ENCODE measurements at places on chromosomes 11 and 22.

DNA sequence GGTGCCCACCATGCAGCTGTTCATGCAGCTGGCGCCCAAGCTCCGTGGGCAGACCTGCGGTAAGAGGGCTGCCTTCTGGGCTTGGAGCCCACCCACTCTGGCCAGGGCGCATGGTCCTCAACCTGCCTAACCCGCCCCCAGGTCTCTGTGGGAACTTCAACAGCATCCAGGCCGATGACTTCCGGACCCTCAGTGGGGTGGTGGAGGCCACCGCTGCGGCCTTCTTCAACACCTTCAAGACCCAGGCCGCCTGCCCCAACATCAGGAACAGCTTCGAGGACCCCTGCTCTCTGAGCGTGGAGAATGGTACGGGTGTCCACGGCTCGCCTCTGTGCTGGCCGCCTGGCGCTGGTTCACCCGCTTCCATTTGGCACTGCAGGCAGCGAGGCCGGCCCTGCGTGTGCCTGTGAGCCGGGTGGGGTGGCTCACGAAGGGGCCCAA, 11.0 kb downstream of the MUC5AC start:
- DNase-seq, result no peak

DNA sequence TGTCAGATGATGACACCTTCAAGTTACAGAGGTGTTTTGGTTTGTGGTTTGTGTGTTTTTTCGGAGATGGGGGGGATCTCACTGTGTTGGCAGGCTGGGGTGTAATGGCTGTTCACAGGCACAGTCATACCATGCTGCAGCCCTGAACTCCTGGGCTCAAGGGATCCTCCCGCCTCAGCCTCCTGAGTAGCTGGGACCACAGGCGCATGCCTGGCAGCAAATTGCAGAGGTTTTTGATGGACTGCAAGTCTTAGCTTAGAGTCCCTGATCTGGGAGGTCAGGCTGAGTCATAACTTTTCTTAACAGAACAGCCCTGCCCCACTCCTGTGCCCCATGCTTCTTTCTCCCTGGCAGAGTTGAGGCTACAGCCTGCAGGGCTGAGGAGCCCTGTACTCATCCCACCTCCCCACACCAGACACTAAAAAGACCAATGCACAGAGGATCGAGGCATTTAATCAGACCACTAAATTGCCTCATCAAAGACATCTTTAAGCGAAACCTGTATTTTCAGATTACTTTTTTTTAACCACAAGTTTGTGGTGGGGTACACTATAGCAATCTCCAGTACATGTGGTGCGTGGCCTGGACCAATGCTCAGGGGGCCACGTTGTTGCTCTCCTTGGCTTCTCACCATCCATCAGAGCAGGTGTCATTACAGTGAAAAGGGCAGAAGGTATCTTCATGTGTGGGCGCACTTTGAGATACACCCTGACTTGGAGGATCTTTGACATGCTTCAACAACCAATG, 17.1 kb upstream of the ADORA2A start:
- peak; percentile 54 for DNase-seq

DNA sequence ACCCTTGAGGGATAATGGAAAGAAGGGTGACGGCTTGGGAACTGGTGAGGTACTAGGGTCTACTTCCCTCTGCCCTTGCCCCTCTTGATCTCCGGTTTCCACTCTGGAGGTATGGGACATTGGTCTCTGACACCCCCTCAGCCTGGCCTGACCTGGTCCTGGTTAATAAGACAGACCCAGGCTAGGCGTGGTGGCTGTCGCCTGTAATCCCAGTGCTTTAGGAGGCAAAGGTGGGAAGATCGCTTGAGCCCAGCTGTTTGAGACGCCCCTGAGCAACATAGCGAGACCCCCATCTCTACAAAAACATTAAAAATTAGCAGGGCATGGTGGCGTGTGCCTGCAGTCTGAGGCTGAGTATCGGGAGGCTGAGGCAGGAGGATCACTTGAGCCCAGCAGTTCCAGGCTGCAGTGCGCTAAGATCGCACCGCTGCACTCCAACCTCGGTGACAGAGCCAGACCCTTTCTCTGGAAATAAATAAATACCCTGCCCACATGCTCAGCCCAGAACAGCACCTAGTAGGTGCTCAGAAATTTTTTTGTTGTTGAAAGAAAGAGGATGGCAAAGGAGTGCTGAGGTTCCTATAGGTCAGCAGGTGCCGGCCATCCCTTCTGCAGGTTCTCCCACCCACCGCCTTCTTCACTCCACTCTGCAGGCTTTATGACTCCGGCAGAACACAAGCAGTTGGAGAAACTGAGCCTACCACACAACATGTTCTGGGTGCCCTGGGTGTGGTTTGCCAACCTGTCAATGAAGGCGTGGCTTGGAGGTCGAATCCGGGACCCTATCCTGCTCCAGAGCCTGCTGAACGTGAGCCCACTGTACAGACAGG, 6.3 kb downstream of the BEST1 start:
- DNase-seq, result no peak

DNA sequence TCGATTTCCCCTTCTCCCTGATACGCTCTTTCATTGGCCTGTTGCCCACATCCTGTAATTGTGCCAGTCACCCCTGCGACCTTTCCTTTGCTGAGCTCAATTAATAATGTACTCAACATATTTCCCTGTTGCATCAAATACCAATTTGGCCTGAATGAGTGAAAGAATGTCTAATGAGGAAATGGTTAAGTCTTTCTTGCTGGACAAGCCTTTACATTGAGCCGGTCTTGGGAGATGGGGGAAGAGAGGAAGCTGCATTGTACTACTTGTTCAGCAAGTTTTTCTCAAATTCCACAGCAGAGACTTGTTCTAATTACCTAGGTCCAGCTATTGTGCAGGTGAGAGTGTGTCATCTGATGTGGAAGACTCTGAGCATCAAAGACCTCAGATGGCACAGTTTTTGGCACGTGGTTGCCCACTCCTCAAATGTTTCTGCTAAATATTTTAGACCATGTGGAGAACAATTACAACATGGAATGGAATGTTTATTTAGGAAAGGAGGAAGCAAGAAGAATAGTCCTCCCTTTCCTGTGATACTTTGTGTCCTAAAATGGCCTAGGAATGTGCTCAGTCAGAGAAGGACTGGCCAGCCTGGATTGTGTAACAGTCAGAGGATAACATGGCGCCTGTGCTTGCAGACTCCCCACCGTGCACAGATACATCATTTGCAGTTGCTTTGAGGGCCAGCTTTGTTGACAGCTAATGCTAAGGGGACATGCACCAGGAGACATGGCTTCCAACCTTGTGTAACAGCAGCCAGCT, 129.5 kb upstream of the E2F8 start:
- no peak for DNase-seq

DNA sequence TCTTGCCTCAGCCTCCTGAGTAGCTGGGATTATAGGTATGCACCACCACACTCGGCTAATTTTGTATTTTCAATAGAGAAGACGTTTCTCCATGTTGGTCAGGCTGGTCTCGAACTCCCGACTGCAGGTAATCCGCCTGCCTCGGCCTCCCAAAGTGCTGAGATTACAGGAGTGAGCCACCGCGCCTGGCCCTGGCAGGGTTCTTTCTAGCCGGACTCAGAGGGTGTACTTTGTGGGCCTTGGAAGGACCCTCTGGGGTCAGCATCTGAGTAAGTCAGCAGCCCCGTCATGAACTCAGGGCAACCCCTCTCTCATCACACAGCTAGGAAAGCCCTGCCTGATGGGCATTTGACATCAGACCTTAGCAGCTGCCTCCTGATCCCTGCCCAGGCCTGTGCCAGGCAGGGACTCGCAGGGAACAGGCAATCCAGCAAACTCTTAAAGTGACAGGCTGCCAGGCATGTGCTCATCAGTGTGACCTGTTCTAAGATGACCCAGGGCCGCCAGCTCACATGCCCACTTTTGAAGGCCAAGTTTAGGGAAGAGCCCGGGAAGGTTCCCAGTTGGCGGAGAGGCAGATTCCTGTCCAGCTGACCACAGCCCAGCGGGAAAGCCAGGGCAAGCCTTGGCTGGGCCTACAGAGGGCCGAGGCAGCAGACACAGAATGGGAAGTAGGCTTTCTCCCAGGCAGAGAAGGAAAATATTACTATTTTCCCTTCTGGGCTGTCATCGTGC, 92.9 kb downstream of the MORC2 start:
- DNase-seq, result no peak

DNA sequence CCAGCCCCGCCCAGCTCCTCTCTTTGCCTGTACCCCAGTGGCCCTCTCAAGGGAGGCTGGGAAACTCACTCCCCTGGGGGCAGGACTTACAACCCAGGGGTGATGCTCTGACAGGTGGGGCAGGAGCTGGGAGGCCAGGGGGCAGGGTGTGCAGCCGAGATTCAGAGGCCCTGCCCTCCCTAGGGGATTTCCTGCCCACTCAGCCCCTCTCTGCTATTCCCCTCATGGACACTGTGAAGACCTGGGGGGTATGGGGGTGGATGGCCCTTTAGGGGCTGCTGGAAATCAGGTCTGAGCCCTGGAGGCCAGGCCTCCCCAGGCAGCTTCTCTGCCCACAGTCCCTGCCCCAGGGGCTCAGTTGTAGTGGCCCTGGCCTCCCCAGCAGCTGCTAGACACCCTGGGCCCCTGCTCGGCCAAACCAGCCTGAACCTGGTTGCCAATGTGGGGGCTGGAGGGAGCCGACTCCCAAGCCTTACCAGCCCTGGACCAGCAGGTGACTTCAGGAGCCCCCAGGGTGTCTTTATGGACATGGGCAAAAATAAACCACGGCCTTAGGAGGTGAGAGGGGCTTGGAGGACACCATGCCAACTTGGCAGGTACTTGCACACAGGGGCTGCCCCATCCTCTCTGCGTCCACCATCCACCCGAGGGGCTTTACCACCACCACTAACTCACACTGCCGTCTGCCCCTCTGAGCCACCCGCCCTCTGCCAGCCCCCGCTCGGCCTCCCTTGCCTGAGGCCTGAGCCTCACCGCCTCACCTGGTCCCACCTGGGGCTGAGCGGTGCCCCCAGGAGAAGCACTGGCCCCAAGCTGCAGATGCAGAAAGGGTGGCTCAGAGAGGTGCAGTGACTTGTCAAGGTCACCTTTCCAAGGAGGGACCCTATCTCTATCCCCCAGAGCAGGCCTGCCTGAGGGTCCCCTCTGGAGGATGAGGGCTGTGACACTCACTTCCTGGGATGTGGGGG, 2.8 kb upstream of the PHLDA2 start:
- DNase-seq, result no peak

DNA sequence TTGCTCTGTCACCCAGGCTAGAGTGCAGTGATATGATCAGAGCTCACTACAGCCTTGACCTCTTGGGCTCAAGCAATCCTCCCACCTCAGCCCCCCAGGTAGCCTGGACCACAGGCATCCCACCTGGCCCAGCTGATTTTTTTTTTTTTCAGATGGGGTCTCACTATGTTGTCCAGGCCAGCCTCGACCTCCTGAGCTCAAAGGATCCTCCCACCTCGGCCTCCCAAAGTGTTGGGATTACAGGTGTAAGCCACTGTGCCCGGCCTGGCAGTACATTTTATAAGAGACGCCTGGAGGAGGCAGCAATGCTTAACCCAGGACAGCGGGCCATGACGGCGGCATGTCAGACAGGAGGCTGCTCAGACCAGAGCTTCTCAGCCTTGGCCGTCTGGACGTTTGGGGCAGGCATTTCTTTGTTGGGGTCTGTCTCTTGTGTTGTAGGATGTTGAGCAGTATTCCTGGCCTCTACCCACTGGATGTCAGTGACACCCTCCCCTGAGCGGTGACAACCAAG, 4.3 kb downstream of the LGALS2 start:
- DNase-seq, result no peak

DNA sequence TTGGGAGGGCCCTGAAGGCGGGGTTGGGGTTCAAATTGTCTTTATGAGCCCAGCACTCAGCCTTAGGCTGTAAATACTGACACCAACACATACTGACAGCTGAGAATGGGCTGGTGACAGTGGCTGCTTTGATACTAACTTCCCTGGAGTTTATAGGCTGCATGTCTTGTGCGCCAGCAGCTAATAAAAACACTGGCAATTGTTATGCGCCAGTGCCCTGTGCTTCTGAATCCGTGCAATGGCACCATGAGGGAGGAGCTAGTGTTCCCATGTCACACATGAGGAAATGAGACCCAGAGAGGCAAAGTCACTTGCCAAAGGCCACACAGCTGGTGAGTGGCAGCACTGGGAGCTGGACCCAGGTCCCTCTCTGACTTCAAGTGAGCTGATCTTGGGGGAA, 23.8 kb downstream of the SHISAL1 start:
- DNase-seq, result no peak

DNA sequence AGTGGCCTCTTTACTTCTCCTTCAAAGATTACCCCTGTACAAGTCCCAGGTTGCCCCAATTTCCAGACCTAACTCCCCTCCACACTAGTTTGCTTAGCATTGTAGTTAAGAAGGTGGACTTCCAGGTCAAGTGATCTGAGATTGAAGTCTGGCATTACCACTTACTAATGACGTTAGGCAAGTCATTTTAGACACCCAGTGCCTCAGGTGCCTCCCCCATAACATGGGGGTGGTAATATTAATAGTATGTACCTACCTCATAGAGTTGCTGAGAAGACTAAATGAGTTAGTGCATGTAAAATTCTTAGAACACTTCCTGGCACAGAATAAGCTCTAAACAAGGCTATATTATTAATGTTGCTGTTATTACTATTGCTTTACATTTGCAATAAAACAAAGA, 93.4 kb downstream of the SPON1 start:
- no peak for DNase-seq

- DNase-seq, result no peak
These were observed 27.5 kb upstream of the OR10G7 start for GRCh38 chr11:124068601-124069110.

- no peak for DNase-seq
These were observed 60.0 kb downstream of the DKK3 start for GRCh38 chr11:11948242-11948947.

DNA sequence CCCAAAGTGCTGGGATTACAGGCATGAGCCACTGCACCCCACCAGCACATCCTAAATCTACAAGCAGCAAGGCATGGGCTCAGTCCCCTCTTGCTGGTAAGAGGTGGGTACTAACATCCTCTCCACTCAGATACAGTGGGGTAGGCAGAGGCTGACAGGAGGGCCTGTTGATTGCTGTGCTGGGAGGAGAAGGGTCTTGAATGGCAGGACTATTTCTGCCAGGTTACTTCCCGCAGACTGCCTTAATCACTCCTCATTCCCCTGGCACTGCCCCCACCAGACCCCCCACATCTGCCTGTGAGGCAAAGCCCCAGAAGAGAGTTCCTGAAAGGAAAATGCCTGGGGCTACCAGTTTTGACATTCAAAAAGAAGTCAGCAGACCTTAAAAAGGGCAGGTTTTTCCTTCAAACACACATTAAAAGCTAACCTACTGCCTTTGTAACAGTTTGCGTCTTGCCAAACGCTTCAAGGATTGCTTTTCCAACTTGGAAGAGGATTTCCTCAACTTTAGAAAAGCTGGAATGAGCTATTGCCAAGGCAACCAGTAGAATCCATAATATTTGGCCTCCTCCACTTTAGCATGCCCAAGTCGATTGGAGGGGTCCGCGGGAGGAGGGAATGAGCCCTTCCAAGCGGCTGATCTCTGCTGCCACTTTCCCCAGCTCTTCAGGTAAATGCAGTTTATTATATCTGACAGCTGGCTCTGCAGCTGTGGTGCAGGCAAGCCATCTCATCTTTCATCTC, 62.0 kb downstream of the FDX1 start:
- DNase-seq, result no peak

- DNase-seq, result no peak
These were observed 920 bp downstream of the TMEM132A start for GRCh38 chr11:60924906-60925853.

GRCh38 chr11:70191495-70192140, 11.5 kb upstream of the FADD start:
- DNase-seq, result peak; percentile 42

Measured in T-helper 2 cell (primary cell).